ENCODE measurements at places on chromosomes 13 and 19. TPM values are rescaled to one million over a fixed set of nuclear protein-coding genes. Genes with fewer than 3 reads are reported as not detected.

- peaks cover 14% of the 10 kb centered on the region for H3K4me1 ChIP-seq
- H3K27ac ChIP-seq = no peak overlapping the region
- no peak for DNase-seq
- H3K4me3 ChIP-seq = no peak overlapping the region
- H3K36me3 ChIP-seq = no peaks in the 10 kb centered on the region
Observed at GRCh38 chr13:79799059-79799867, 318.3 kb downstream of the NDFIP2 start.

DNA sequence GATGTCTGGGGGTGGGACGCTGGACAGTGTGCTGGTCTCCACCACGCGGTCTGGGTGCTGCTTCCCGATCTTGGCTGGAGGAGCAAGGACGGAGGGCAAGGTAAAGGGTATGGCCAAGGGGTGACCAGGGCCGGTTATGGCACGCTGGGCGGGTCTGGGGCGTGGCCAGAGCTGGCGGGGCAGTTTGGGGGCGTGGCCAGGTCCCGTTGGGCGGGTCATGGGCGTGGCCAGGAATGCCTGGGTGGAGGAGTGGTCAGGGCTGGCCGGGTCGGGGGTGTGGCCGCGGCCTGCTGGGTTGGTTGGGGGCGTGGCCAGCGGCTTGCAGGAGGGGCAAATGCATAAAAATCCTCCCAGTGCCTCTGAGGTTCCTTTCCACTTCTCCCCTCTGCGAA is 19.2 kb downstream of the GPX4 start:
- no peak overlapping the region for H3K4me3 ChIP-seq
- H3K4me1 ChIP-seq = no peaks in the 10 kb centered on the region
- no peak overlapping the region for H3K27ac ChIP-seq
- H3K36me3 ChIP-seq = peaks cover 1% of the 10 kb centered on the region
- DNase-seq = peak; percentile 53
- no peaks in the 10 kb centered on the region for H3K27me3 ChIP-seq

GRCh38 chr13:107931056-107931455 is 284.3 kb downstream of the LIG4 start:
- H3K4me3 ChIP-seq = no peak overlapping the region
- H3K4me1 ChIP-seq = no peaks in the 10 kb centered on the region
- H3K27ac ChIP-seq = no peak overlapping the region
- no peak for DNase-seq
- H3K36me3 ChIP-seq = no peaks in the 10 kb centered on the region

DNA sequence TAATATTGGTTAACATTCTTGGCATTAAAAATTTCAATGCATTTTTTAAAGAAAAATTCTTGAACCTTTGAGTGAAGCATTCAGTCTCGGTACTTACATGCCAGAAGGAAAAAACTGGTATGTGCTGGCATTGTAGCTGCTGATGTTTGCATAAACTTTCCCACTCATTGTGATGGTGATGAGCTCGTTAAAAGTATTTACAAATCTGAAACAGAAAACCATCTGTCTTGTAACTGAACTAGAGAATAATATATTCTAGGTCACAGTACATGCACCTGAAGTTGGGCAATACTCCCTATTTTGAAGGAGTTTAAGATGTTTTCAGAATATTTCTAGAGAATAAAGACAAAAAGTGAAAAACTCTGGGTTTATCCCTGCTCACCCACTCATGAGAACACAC is 64.1 kb downstream of the SLC15A1 start:
- H3K4me1 ChIP-seq = no peaks in the 10 kb centered on the region
- no peak overlapping the region for H3K4me3 ChIP-seq
- H3K27me3 ChIP-seq = no peaks in the 10 kb centered on the region
- no peak for DNase-seq
- H3K27ac ChIP-seq = no peak overlapping the region

The ELL gene
- total RNA-seq = 31.4 TPM

The RFPL4A gene
- total RNA-seq = not detected

- H3K4me3 ChIP-seq = peak overlapping the region; percentile 81
- peak overlapping the region; percentile 77 for H3K27ac ChIP-seq
- peaks cover 18% of the 10 kb centered on the region for H3K4me1 ChIP-seq
- H3K36me3 ChIP-seq = no peaks in the 10 kb centered on the region
- no peak for DNase-seq
Observed at GRCh38 chr13:44140888-44141724, 232.5 kb upstream of the SERP2 start.

GRCh38 chr19:30161770-30162169 is 210.4 kb upstream of the ZNF536 start:
- DNase-seq = no peak
- H3K36me3 ChIP-seq = no peaks in the 10 kb centered on the region
- H3K4me3 ChIP-seq = no peak overlapping the region
- H3K27ac ChIP-seq = no peak overlapping the region
- H3K27me3 ChIP-seq = no peaks in the 10 kb centered on the region
- no peaks in the 10 kb centered on the region for H3K4me1 ChIP-seq

The CYP2B6 gene
- not detected for total RNA-seq

All from B cell (primary cell).